HL-60 (cell line): ENCODE measurements at places on chromosomes 5 and 9.
A peak's percentile ranks its signal among the peaks of the same experiment; 100 is the strongest.

DNA sequence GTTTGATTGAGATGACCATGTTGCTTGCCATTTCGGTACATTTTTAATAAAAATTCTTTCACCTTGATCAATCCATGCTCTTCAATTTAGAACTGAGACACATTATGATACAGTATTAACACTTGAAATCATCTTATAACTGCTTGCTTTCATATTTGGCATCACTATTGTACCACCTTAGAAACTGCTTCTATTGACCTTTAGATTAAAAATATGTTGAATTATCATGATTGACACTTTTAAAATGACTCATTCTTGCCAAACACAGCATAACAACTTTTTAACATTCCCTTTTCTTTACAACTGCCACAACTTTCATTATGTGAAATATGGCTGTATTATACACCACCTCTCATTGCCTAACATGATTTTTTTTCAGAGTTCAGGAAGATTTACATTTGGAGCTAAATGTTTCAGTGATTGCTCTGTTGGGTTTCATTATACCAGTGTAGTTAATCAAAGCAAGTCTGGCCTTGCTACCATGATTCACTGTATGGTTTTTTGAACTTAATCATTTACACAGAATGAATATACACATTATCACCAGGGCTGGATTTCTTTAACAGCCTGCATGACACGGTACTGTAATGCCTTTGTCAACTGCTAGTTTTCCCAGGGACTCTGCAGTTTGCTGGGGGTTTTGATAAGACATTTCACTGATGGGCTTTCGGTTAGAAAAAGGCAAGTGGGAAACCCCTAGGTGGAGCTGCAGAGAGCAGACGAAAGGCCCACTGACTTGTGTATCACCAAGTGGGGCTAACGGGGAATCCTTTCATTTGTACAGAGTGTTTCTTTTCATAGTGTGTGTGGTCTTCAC is 93.6 kb upstream of the TLE4 start:
- peak; percentile 25 for DNase-seq

DNA sequence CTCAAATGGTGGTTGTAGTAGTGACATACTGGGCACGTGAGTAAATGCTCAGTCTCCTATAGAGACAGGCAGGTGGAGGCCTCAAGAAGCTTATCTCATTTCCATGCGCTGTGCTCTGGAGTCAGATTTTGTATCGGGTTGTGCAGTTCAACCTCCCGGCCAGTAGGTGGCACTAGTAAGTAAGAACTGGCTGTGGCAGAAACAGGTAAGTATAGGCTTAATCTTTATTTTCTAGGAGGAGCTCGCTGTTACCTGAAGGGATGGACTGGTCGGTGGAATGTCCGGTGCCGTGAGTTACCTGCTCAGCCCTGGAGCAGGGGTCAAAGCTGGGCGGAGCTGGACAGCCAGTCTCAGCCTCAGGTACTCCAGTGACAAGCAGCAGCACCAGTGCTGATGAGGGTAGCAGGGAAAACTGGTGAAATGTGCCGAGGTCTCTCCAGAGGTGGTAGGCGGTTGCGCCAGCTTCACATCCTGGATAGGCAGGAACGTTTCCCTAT is 880.1 kb upstream of the SEMA6A start:
- DNase-seq = peak; percentile 17

DNA sequence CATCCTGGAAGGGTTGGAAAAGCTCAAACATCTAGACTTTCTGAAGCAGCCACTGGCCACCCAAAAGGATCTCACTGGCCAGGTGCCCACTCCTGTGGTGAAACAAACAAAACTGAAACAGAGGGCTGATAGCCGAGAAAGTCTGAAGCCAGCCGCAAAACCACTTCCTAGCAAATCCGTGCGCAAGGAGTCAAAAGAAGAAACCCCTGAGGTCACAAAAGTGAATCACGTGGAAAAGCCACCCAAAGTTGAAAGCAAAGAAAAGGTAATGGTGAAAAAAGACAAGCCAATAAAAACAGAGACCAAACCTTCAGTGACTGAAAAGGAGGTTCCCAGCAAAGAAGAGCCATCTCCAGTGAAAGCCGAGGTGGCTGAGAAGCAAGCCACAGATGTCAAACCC is 87.6 kb downstream of the MAP1B start:
- DNase-seq = no peak

GRCh38 chr9:137136881-137137607 is 1.9 kb upstream of the GRIN1 start:
- no peak for DNase-seq

- no peak for DNase-seq
Measured at GRCh38 chr5:77637170-77637997, 1.1 kb downstream of the OTP start.

GRCh38 chr5:40960037-40960436 is 50.7 kb downstream of the C7 start:
- DNase-seq = no peak

- no peak for DNase-seq
Measured at GRCh38 chr9:128358861-128359260, 12.3 kb upstream of the URM1 start.

- no peak for DNase-seq
Measured at GRCh38 chr9:108515856-108516255, 339.9 kb downstream of the ACTL7B start.

DNA sequence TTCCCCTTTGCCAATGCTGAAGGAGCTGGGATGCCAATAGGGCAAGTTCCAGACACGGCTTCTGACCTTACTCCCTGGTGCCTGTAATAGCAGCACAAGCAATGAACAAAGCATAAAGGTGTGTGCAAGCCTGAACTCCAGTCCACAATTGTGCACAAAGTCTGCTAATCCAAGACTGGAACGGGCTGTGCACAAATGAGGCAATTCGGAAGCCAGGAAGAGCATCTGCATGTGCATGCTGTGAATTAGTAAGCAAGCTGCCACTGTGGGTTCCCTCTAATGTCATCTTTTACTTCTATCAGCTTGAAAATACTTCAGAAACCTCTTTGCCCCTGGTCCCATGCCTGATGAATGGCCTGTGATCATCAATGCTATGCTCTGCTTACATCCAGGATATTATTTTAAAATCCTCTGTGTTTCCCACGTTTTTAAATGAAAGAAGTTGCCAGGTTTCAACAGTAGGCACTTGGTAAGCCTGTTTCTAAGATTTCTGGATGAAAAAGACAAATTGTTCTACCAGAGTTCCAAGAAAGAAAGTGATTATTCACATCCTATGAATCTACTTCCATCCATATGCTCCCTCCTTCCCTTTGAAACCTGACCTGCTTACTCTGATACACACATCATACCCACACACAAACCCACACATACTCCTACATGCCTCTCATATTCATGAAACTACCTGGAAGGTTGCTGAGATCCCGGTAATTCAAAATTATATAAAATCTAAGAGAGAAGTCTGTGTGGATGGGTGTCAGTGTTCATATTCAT is 165.7 kb downstream of the KCTD16 start:
- no peak for DNase-seq

DNA sequence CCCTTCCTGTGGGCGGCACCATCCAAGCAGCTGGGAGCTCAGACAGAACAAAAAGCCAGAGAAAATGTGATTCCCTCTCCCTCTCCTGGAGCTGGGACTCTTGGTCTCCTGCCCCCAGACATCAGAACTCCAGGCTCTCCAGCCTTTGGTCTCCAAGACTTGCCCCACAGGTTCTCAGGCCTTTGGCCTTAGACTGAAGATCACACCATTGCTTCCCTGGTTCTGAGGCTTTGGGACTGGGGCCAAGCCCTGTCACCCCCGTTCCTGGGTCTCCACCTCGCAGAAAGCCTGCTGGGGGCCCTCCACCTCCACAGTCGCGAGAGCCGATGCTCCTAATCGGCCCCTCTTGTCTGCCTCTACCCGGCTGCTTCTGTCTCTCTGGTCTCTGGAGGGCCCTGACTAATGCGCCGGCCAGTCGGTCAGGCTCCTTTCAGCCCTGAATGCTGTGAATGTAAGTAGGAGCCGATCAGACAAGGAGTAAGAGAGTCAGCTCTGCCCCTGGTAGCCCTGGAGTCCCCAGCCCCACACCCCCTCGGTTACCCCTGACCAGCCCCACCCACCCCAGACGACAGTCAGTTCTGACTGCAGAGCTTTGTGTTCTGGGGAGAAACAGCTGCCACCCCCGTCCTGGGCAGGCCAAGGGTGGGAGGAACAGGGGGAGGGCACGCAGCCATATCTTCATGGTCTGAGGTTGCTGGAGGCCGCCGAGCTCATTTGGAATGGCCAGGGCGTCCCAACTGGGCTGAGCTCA is 57.5 kb downstream of the VAV2 start:
- DNase-seq = no peak

DNA sequence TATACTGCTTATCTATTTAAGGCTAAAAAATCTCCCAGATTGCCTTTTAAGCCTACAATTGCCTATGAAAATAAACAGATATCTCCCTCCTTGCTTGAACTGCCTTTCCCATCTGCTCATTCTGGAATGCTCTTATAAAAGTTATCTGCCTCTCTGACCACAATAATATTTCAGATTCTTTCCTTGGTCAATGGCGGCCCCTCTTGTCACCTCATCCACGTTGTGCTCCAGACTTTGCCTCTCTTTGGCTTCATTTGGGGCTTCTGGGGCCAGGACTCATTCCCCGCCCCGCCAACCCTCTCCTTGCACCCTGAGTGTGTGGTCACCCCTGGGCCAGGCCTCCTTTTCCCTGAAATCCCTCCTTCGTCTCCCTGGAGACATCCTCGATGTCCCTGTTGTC is 110.0 kb upstream of the RPS23 start:
- DNase-seq = no peak

DNA sequence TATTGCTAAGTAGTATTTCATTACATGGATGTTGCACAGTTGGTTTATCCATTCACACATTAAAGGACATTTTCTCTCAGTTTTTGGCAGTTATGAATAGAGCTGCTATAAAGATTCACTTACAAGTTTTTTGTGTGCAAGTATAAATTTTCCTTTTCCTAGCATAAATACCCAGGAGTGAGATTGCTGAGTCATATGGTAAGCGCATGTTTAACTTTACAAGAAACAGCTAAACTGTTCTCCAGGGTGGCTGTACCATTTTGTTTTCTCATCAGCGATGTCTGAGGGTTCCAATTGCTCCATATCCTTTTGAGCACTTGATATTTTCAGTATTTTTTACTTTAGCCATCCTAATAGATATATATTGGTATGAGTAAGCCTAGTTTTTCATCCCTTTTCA is 16.4 kb upstream of the ABCA1 start:
- DNase-seq = no peak

DNA sequence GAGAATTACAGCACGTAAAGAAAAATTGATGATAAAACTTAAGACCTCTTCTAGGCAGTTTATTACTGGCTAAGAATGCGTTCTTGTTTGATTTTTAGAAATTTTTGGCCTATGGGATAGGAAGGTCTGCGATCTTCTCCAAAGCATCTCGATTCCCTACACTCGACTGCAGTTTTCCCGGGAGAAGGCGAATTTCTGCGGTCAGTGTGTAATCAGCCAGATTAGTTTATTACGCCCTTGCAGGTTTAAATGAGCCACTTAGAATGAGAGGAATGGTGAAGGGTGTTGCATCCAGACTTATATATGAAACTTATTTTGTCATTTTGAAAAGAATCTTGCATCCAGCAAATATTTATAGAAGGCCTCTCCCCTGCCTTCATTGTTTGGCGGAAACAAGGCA is 1.2 kb downstream of the MTAP start:
- DNase-seq = no peak

- peak; percentile 84 for DNase-seq
Measured at GRCh38 chr5:402615-403359, 40.2 kb upstream of the EXOC3 start.

DNA sequence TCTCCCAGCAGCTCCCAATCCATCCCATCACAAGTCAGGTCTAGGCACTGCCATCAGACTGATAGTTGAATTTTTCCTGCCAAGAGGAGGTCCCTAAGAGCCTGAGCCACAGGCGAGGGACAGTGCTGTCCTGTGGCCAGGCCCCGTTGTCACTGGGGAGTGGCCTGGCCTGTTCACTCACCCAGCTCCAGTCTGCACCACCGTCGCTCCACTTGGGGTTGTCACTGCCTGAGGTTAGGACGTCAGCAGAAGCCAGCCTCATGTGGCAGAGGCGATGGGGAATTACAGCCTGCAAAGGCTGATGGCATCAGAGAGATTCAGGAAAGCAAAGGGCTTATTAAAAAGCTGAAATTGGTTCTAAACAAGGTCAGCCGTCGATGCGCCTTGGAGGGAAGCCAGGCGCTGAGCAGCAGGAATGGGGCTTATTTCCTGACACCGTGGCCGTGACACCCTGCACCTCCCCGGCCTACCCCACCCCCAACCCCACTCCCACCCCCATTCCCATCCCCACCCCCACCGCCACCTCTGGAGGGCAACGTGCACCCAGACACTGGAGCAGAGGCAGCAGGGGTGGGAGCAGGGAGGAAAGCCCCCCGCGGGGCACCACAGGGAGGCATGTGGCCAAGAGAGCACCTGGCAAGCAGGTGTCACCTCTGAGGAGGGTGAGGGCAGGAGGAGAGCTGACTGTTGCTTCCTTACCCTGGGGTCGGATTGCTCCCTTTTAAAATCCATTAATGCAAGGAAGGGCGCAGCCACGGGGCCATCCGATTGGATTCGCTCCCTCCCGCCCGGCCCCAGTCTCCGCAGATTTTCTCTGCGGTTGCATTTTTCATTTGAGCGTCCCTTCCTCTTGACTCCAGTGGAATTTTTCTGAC is 3.1 kb upstream of the DBH start:
- DNase-seq = no peak

- DNase-seq = no peak
Measured at GRCh38 chr9:6506571-6506970, 93.6 kb downstream of the UHRF2 start.

- no peak for DNase-seq
Measured at GRCh38 chr5:168342151-168342825, 50.8 kb downstream of the WWC1 start.

DNA sequence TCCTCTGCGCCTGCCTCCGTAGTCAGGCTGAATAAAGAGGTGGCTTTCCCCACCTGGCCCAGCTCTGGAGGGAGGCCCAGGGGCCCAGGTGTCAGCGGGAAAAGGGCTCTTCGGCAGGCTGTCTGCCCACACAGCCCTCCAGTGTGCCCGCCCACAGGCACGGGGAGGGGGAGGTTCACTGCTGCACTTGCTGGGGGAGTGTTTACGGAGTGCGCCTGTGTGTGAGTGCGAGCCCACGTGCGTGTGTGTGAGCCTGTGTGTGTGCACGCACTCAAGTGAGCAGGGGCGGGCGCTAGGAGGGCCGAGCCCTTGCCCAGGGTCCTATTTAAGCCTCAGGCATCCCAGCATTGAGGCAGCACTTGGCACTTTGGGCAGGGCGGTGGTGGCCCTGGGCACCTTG is 10.9 kb downstream of the DNLZ start:
- no peak for DNase-seq

DNA sequence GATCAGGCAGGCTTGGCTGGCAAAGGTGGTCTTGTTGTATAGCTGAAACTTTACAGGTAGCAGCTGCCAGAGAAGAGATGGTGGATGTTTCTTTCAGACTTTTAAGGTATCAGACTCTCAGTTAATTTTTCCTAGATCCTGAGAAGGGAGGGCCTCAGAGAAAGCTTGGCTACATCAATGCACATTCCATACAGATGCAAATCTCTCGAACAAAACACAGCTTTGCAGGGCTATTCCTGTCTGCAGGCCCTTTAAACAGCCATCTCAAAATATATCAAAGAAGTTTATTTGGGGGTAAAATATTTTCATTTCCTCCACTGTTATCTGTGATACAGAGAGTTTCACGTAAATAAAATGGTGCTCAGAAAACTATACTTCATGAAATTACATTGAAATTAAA is 1584.4 kb downstream of the EFNA5 start:
- DNase-seq = no peak

- no peak for DNase-seq
Measured at GRCh38 chr5:158922816-158923215, 176.9 kb downstream of the EBF1 start.

GRCh38 chr9:5920860-5921328 is 30.2 kb downstream of the MLANA start:
- no peak for DNase-seq
